Activated naive CD4-positive, alpha-beta T cell treated with anti-CD3 and anti-CD28 coated beads, Interleukin-2, amount 50 U/mL, for 72 hours (primary cell): ENCODE measurements at places on chromosomes 5 and 9. TPM values are rescaled to one million over a fixed set of nuclear protein-coding genes. Genes with fewer than 3 reads are reported as not detected.

The ZNF354C gene
- total RNA-seq: 2.8 TPM

The NAIP gene
- 4.7 TPM for total RNA-seq

The LMNB1 gene
- 307 TPM for total RNA-seq

The GLRA1 gene
- not detected for total RNA-seq

The OTP gene
- not detected for total RNA-seq

The SLC34A1 gene
- total RNA-seq: 0.07 TPM

The NDST1 gene
- total RNA-seq: 0.87 TPM

The BTNL8 gene
- not detected for total RNA-seq

The ANKRD20A1 gene
- total RNA-seq: 2.1 TPM

The IDNK gene
- total RNA-seq: 0.89 TPM
